ENCODE measurements at places on chromosomes 7 and 10.

DNA sequence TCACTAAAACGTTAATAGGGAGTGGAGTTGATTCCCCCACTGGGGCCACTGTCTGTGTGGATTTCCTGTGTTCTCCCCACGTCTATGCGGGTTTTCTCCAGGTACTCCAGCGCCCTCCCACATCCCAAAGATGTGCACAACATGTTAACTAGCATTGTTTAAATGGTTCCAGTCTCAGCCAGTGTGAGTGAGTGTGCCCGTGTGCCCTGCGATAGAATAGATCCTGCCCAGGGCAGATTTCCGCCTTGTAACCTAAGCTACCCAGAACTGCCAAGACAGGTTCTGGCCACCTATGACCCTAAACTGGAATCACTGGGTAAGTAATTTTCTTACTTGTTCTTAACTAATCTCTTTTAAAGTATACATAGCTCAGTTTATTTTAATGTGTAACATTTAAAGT, 58.5 kb downstream of the CCDC6 start:
- DNase-seq, result no peak

GRCh38 chr7:39042670-39043069, 65.0 kb downstream of the POU6F2 start:
- DNase-seq, result no peak

- DNase-seq, result no peak
Measured at GRCh38 chr10:409408-410040, 274.3 kb downstream of the ZMYND11 start.

DNA sequence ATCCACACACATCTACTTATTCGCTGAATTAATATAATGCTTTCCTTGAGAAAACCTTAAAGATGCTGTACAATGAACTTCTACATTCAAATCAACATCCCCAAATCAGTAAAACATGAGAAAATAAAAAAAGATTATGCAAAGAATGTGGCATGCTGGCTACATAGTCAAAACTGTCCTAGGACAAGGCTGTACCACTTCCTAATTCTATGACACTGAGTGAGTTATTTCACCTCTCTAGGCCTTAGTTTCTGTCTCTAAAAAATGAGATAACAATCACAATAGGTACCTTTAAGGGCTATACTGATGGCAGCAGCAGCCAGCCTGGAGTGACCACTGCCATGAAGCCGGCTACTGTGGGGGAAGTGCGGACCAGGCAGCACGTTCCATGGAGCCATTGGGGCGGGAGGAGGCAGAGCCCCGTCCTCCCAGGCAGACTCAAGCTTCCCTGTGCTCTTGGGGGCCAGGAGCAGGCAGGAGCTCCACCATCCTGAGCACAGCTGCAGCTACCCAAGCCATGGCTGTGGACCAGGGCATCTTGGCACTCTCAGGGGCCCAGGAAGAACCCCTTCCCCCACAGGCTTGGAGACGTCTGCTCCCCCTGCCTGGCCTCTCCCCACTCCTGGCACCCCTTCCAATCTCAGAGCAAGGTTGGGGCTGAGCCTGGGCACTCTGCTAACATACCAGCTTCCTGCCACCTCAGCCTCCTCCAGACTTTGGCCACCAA, 110.2 kb downstream of the ELAPOR2 start:
- DNase-seq, result no peak

- DNase-seq, result no peak
Measured at GRCh38 chr7:29975561-29975960, 14.0 kb downstream of the SCRN1 start.

GRCh38 chr7:74718336-74718735, 55.5 kb upstream of the NCF1 start:
- DNase-seq, result no peak

DNA sequence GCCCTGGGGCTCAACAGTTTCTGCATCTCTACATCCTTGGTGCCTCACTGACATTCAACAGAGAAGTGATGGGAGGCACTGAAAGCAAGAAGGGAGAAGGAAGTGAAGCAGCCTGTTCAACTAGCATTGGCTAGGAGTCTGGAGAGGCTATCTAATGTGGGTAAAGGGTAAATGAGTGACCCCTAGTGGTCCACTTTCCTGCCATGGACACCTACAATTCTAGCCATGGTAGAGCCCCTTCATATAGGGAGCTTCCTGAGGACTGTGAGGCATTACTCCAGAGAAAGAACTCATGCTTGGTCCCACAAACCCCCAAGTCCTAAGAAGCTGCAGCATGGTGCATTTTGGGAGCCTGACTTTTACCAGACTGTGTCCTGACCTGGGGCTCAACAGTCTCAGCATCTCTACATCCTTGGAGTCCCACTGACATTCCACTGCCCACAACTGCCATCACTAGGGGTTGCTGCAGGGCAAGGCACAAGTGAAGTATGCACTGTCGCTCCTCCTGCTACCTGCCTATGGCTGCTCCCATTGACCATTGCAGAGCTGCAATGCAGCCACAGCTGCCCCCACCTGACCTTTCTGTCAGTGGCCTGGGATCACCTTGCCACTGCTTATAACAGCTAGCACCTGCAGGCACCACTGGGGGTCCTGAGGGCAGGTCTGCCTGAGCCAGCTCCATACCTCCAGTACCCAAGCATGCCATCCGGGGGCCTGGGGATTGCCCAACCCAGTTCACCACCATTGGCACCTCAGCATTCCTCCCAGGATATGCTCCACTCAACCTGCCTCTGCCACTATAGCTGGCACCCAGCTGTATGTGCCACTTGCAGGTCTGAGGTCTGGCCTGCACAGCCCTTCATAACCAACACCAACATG, 44.1 kb upstream of the CDK6 start:
- DNase-seq, result no peak

DNA sequence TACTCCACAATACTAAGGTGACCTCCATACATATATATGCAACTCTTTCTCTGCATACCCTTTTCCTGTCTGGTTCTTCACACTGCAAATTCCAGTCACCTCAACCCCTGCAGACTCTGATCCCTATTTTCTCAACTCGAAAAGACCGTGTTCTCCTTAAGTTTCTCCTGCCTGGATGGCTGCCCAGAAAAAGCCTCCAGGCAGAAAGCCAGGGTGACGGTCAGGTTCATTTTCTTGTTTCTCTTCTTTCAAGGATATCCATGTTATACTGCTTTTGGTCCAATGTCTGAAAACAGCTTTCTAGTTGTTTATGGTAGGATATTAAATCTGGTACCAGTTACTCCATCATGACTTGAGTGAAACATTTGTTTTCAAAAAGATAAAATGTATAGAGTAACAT, 267.8 kb upstream of the MYO3A start:
- no peak for DNase-seq

DNA sequence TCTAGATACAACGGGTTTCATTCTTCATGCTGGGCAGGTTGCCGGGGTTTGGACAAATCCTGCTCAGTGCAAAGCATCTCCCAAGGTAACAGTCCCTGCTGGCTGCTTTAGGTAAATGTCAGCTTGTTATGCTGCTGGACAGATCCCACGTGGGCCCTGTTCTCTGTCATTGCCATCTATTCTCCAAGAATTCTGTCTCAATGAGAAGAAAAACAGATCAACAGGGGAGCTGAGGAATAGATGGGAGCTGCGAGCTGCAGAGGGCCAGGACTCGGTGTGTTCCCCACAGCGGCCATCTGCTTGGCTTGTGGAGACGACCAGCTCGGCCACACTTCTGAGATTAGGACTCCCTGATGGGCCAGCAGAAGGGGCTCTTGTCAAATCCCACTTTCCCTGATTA, 235.2 kb downstream of the DPP6 start:
- DNase-seq, result no peak

- no peak for DNase-seq
Measured at GRCh38 chr7:13181216-13181615, 493.8 kb downstream of the ARL4A start.

DNA sequence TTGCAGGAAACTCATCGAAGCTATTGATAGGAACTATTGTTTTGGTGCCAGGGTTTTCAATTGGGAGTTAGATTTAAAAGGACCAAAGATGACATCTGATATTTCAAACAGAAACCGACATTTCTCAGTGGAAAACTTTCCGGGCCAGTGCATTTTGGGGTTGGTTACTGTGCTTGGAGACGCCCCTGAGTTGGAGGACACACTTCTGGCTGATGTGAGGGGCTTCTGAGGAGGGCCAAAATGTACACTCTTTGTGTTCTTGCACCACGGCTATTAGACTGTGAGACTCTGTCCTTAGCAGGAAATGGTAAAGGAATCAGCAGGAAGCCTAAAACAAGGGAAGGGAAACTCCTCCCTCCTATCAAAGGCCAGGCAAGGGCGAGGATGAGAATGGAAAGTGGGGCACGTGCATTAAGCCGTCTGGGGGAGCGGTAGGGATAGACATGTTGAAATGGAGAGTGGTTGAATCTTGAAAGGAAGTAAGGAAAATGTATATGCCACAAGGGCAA, 1.8 kb upstream of the SRGN start:
- no peak for DNase-seq

- DNase-seq, result no peak
Measured at GRCh38 chr7:13017881-13018280, 330.4 kb downstream of the ARL4A start.

- DNase-seq, result no peak
Measured at GRCh38 chr10:124497196-124497881, 35.7 kb downstream of the LHPP start.

GRCh38 chr10:125116652-125117310, 43.6 kb downstream of the CTBP2 start:
- no peak for DNase-seq

- no peak for DNase-seq
Measured at GRCh38 chr10:77899080-77899477, 27.5 kb downstream of the DLG5 start.
